ENCODE measurements at places on chromosomes 4 and X.

- peak; percentile 13 for DNase-seq
Measured at GRCh38 chr4:5710065-5710960, 688 bp upstream of the EVC start.

DNA sequence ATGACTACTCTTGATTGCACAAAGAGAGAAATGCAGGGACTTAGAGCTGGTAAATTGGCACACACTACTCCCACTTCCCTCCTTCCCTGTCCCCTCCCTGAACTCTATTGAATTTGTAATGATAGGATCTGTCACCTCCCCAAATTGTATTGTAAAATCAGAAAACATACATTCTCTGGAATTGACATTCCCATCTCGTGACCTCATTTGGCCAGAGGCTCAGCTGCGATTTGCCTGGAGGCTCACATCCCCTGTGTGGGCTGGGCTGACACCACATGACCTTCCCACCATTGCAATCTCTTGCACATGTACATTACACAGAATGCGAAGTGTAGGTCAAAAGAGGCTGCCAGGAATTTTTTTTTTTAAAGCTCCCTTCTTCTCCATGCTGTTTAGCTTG, 172.1 kb downstream of the MID1IP1 start:
- DNase-seq, result no peak

- DNase-seq, result peak; percentile 89
Measured at GRCh38 chr4:86977621-86978184, 42.9 kb downstream of the AFF1 start.

DNA sequence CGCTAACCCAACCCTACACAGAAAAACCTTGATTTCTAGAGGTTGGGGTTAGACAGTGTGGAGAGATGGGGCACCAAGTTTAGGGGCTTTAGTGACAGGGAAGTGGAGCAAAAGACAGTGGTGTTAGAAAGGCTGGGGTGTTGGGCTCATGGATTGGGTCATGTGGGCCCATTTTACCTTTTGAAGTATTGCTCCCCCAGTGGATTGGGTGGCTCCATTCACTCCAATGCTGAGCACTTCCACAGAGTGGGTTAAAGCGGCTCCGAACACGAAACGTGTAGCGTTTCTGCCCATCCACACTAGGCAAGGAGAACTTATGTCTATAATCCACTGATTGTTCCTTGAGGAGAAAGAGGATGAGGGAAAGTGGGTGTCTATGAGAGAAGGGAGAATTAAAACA, 2.3 kb downstream of the IL2RG start:
- no peak for DNase-seq

All from RWPE1 (cell line).